ENCODE measurements at places on chromosomes 2 and 18.

DNA sequence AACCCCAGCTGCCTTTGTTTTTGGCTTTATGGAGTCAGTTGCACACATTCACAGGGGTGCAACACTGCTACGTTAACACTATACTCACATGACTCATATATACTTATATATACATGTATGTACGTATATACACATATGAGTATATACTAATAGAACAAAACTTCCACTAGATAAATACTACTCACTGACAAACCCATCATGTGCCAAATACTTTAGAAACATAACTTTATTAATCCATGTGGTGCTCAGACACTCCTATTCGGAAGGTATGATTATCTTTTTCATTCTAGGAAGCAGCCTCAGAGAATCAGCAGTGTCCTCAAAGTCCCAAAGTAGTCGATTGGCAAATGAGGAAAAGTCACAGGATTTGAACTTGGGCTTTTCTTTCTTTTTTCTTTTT lies 7.9 kb downstream of the PMAIP1 start:
- DNase-seq: no peak

- no peak for DNase-seq
These were observed 14.4 kb upstream of the E2F6 start for GRCh38 chr2:11480406-11480805.

GRCh38 chr18:76491473-76491775 lies 3.6 kb downstream of the ZNF516 start:
- peak; percentile 84 for DNase-seq

GRCh38 chr2:53569957-53570727 lies 197.5 kb upstream of the CHAC2 start:
- no peak for DNase-seq

GRCh38 chr2:84882775-84883550 lies 2.1 kb upstream of the TRABD2A start:
- no peak for DNase-seq

GRCh38 chr2:233673896-233674295 lies 2.2 kb downstream of the UGT1A9 start:
- DNase-seq: no peak

- DNase-seq: no peak
These were observed 29.6 kb downstream of the CYBRD1 start for GRCh38 chr2:171551836-171552235.

DNA sequence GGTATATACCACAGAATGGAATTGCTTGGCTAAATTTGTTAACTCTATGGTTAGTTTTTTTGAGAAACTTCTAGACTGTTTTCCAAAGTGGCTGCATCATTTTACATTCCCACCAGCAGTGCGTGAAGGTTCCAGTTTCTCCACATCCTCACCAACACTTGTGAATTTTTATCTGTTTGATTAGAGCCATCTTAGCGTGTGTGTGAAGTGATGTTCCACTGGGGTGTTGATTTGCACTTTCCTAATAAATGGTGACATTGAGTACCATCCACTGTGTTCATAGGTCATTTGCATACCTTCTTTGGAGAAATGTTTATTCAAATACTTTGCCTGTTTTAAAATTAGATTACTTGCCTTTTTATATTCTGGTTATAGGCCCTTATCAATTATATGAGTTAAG lies 37.5 kb upstream of the HS6ST1 start:
- no peak for DNase-seq

DNA sequence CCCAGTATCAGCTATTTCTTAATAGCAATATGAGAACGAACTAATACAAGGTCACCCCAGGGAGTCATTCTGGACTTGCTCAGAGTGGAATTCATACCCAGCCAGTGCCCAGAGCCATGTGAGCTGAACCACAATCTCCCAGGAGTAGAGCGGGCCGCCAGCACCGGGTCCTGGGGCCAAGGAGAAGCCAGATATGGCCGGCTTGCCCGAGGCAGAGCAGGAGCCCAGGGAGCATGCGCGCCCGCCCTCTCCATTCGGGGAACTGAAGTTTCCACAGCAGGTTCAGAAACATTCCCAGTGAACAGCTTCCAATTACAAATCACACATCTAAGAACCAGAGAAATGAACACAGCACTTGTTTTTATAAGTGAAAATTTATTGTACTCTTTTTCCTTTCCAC lies 37.5 kb downstream of the EIPR1 start:
- no peak for DNase-seq

Data from uterus (tissue), 4 donors.